Endothelial cell of umbilical vein (primary cell): ENCODE measurements at places on chromosomes 13 and 19. TPM values are rescaled to one million over a fixed set of nuclear protein-coding genes. Genes with fewer than 3 reads are reported as not detected.

CATSPERD gene
- not detected in 2 replicates for total RNA-seq

SOX1 gene
- total RNA-seq, result not detected in 2 replicates

ERICH6B gene
- not detected in 2 replicates for total RNA-seq

USHBP1 gene
- total RNA-seq, result 14.8 and 19.4 TPM in 2 replicates

KLK15 gene
- not detected in 2 replicates for total RNA-seq

NALCN gene
- 4.4 and 6.8 TPM in 2 replicates for total RNA-seq
